ENCODE measurements at places on chromosomes 5 and 9.

DNA sequence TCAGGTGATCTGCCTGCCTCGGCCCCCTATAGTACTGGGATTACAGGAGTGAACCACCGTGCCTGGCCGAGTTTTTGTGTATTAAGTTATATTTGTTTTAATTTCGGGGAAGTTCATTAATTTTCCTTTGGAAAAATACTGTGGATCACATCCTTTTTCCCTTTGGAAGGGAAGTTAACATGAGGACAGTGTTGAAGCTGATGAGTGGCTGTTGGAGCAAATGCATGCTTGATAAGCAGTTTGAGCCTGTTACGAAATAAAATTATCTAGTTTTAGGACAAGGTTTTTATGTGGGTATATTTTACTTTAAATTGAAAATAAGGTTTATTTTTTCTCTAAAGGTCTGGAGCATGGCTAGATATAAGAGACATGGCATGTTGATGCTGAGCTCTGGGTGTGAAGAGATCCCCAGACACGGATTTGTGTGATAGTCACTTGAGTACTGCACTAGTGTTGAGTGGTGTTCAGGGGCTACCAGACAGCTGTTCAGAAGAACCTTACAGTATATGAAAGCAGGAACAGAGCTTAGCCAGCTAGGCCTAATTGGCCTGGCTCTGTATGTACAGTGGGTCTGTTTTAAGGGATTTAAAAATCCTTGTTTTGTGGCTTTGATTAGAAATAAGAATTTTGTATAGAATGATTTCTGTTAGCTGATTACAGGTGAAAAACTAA is 17.4 kb downstream of the LMNB1 start:
- no peak for DNase-seq

DNA sequence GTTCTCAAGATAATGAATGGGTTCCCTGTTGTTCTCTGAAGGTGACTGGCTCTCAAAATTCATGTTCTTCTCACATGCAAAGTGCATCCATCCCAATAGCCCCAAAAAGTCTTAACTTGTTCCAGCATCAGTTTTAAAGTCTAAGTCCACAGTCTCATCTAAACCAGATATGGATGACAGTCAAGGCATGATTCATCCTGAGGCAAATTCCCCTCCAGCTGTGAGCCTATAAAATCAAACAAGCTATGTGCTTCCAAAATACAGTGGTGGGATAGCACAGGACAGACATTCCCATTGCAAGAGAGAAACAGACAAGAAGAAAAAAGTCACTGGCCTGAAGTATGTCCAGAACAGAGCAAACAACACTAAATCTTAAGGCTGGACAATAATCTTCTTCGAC is 25.4 kb downstream of the FBXO10 start:
- DNase-seq: peak; percentile 29

DNA sequence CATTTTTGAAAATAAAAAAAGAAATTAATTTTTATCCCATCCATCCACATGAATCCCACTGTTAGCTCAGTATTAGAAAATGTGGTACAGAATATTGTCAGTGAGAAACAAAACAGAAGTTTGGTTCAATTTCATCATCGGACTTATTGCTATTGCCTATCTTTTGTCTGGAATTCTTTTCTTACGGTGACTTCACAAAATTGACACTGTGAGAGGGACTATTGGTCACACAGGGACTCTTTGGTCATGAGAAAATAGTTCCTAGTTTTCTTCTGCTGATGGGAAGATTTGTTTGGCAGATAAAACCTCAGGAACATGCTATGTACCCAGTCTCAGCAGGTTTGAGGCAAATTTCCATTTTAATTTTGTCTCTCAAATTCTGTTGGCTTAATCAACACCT is 186.2 kb upstream of the ELL2 start:
- no peak for DNase-seq

GRCh38 chr5:151027961-151028479 is 7.6 kb downstream of the GPX3 start:
- no peak for DNase-seq

DNA sequence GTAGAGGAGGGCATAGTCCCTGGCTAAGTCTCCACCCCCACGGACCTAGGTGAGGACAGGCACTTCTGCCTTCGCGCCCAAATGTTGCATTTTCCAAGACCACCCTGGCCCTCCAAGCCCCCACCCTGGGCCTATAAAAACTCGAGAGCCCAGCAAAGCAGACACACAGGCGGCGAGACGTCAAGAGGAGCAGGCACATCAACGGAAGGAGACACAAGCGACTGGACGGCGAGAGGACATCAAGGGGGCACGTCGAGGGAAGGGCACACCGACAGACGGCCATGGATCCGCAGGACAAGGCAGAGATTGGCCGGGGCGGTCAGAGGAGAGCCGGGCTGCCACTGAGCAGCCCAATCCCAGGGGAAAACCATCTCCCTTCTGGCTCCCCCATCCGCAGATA is 348.0 kb downstream of the MTRR start:
- no peak for DNase-seq

DNA sequence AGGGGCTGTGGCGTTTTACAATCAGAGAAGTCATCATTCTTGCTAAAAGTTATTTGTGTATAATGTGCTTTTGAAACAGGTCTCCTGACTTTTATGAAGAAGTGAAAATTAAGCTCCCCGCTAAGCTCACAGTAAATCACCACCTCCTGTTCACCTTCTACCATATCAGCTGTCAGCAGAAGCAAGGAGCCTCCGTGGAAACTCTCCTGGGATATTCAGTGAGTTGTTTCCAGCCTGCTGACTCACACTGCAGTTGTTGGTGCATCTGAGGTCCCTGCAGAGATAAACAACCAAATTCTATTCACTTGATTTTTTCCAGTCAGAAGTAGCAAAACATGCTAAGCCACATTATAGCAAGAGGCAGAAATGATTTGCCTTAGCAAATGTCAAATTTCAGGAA is 156.7 kb downstream of the DOCK8 start:
- no peak for DNase-seq

DNA sequence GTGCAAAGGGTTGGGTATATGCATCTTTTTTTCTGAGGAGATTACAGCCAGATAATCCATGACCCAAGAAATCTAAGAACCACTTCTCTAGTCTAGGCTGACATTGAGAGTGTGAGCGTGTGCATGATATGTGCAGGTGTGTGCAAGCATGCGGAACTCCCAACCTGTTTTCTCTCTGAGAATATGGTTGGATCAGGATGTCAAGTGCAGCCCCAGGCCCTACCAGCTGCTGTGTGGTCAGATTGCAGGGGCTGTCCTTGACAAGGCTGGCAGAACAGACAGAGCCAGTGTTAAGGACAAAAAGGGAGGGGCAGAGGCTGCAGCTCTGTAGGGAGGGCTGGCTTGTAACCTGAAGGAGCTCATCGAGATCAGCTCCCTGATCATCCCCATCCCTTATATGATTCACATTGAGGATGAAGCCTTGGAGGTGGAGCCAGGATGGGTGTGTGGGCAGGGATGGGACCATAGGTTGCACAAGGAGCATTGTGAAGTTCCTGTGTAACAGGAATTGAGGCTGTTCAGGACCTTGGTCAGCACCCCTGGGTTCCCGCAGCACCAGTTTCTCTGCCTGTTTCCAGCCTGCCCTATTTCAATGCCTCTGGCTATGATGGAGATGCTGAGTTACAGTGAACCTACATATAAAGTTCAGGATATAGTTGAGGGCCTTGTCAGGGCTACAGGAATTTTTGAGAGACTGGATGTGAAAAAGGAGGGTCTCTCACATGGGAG is 52.6 kb upstream of the ARAP3 start:
- peak; percentile 51 for DNase-seq

DNA sequence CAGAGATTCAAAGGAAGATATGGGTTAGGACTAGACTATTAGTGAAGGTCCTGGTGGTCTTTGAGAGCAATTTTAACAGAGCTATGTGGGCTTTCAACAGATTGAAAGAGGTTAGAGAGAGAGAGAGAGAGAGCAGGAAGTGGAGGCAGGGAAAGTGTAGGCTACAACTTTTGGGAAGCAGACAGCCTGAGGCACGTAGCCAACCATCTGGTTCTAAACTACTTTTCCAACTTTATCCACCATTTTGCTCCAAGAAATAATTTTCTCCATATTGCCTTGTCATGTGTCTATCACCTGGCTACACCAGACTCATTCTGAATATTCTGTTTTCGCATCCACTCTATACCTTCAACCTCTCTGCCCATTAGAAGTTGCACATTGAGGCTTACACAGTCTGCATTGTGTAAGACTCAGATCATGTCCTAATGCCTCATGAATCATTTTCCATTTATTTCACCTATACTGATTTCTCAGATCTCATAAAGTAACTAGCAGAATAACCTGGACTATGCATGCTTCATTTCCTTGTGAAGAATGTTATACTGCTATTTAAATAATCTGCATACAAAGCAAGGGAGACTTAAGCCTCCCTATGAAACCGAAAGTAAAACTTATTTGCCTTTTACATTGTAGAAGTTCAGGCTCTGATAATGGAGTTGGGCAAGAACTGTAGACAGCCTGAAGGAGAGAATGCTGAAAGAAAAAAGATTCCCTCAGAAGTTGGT is 235.6 kb downstream of the ELAVL2 start:
- peak; percentile 1 for DNase-seq

- DNase-seq: peak; percentile 9
These were observed 36.7 kb downstream of the RNF44 start for GRCh38 chr5:176500511-176500910.

- DNase-seq: peak; percentile 95
These were observed 19.7 kb downstream of the MYO10 start for GRCh38 chr5:16916262-16916878.

Data from AG10803 (cell line).